Lower lobe of right lung (tissue), 2 donors: ENCODE measurements at places on chromosomes 2 and 18. TPM values are rescaled to one million over a fixed set of nuclear protein-coding genes. Genes with fewer than 3 reads are reported as not detected.

- no peak overlapping the region for H3K4me3 ChIP-seq
- no peaks in the 10 kb centered on the region for H3K27me3 ChIP-seq
- peak; percentile 70 for DNase-seq
- no peaks in the 10 kb centered on the region for H3K36me3 ChIP-seq
- H3K4me1 ChIP-seq: peaks cover 2% of the 10 kb centered on the region
Measured at GRCh38 chr18:46167971-46168370, 63.8 kb downstream of the HAUS1 start.

- H3K4me3 ChIP-seq: no peak overlapping the region
- no peak for DNase-seq
- H3K4me1 ChIP-seq: peaks cover 17% of the 10 kb centered on the region
- H3K27me3 ChIP-seq: no peaks in the 10 kb centered on the region
- H3K27ac ChIP-seq: no peak overlapping the region
- peaks cover 67% of the 10 kb centered on the region for H3K36me3 ChIP-seq
Measured at GRCh38 chr2:282371-283263, 5.3 kb downstream of the ALKAL2 start.

- H3K27ac ChIP-seq: no peak overlapping the region
- no peak for DNase-seq
- H3K4me1 ChIP-seq: no peaks in the 10 kb centered on the region
- H3K36me3 ChIP-seq: no peaks in the 10 kb centered on the region
- no peaks in the 10 kb centered on the region for H3K27me3 ChIP-seq
Measured at GRCh38 chr2:220076734-220077133, 449.3 kb downstream of the SLC4A3 start.

DNA sequence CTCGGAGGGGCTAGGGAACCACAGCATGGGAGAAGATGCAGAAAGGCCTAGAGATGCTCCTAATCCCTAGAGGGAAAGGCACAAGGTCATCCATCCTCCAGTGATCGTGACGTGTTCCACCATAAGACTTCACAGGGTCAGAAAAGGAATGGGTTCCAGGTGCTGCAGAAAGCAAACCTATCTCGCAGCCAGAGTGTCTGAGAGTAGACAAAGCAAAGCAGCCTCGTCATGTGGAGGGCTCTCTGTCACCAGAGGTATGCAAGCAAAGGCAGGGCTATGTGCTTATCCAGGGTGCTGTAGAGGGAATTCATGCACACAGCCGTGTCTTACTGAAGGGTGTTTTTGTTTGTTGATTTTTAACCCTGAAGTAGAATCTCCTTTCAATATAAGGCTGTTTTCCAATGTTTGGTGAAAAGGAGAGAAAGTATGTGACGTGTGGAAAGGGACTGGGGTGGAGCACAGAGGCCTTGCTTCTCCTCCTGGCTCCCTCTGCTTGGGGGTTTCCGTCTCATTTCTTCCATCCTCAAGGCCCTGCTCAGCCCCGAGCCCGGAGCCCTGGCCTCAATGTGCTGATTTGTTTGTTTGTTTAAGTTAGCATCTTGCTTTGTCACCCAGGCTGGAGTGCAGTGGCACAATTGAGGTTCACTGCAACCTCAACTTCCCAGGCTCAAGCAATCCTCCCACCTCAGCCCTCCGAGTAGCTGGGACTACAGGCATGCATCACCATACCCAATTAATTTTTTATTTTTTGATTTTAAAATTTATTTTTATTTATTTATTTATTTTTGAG is 3.0 kb downstream of the GPR55 start:
- DNase-seq: no peak
- H3K27me3 ChIP-seq: no peaks in the 10 kb centered on the region
- H3K4me1 ChIP-seq: no peaks in the 10 kb centered on the region
- no peaks in the 10 kb centered on the region for H3K36me3 ChIP-seq
- H3K27ac ChIP-seq: no peak overlapping the region
- no peak overlapping the region for H3K4me3 ChIP-seq

DNA sequence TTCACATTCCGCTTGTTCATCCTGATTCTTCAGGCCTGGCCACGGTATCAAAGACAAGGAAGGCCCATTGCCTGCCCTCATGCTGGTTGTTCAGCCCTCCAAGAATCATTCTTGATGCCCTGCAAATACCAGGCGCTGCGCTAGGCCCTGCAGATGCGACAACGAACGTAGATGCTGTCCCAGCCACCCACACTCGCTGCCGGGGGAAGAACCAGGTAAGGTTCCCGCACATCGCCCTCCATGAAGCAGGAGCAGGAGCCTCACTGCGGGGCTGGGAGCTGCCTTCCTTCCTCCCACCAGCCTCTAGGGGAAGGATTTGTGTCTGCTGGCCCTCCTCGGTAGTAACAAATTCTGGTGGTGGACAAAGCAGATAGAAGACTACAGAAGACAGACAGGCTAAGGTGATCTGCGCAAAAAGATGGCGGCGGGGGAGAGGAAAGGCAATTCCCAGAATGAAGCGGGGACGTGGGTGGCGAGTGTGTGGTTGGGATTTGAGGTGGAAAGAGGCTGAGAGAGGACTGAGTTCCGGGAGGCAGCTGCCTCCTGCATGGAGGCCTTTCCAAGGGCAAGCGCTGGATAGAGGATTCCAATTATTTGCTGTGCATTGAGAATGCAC is 19.8 kb upstream of the GPR55 start:
- H3K27ac ChIP-seq: no peak overlapping the region
- H3K27me3 ChIP-seq: no peaks in the 10 kb centered on the region
- no peaks in the 10 kb centered on the region for H3K36me3 ChIP-seq
- peaks cover 10% of the 10 kb centered on the region for H3K4me1 ChIP-seq
- DNase-seq: no peak
- no peak overlapping the region for H3K4me3 ChIP-seq

DNA sequence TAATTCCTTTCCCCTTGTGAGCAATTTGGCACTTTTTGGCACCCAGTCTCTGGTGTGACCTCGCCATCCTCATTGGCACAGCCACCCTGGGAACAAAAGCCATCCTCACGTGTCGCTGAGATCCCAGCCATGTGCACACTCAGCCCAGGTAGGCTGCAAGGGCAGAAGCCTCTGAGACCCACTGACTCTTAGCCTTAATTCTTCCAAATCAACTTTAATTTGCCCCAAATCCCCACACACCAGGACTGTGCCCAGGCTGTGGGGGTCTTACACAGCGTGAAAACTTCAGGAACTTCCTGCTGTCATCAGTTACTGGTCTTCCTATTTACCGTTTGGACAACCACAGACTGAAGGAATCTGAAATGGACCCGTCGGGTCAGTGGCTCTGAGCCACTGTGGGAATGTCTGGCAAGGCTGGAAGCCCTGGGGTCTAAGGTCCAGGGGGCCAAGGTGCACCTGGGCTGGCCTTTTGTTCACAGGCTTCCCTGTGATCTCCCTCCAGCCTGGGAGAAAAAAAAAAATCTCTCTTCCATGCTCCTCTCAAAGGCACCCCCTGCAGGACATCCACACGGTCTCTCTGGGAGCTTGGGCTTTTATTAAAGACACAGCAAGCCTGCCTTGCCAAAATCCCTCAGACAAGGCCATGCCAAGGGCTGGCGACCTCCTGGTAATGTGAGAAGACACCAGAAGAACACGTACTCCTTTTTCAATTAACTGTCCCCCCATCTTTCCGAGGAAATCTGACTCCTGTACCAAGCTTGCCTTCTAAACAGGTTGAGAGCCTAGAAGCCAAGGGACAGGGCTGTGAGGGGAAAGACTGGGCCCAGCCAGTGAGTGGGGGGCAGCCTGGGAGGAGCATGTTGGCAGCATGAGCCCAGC is 42.1 kb upstream of the LAPTM4A start:
- no peaks in the 10 kb centered on the region for H3K36me3 ChIP-seq
- peaks cover 4% of the 10 kb centered on the region for H3K27me3 ChIP-seq
- no peak overlapping the region for H3K27ac ChIP-seq
- no peak overlapping the region for H3K4me3 ChIP-seq
- no peak for DNase-seq

- H3K27ac ChIP-seq: no peak overlapping the region
- no peaks in the 10 kb centered on the region for H3K36me3 ChIP-seq
- DNase-seq: no peak
- no peak overlapping the region for H3K4me3 ChIP-seq
Measured at GRCh38 chr2:21501376-21502027, 377.7 kb downstream of the TDRD15 start.

DNA sequence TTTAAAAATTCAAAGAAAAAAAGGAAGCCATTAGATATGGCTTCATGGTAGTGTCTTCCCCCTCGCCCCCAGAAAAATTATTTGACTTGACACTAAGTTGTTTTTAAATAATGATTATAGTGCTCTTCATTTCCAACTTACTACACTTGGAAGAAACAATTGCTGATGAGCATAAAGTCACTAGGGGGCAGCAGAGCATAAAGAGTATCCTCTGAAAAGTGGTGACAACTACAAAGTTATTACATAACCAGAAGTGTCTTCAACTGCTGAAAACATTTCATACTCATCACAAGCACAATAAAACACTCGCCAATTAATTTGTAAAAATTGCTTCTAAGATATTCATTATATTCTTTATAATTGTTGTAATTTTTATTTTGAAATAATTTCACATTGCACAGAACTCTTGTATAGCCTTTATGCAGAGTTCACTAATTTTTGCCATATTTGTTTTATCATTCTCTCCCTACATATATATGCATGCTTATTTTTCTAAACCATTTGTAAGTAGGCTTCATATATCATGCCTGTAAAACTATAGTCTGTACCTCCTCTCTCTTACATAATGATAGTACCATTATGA is 54.9 kb downstream of the EXOC6B start:
- no peak overlapping the region for H3K27ac ChIP-seq
- H3K27me3 ChIP-seq: no peaks in the 10 kb centered on the region
- H3K4me1 ChIP-seq: no peaks in the 10 kb centered on the region
- no peak for DNase-seq
- no peaks in the 10 kb centered on the region for H3K36me3 ChIP-seq

DNA sequence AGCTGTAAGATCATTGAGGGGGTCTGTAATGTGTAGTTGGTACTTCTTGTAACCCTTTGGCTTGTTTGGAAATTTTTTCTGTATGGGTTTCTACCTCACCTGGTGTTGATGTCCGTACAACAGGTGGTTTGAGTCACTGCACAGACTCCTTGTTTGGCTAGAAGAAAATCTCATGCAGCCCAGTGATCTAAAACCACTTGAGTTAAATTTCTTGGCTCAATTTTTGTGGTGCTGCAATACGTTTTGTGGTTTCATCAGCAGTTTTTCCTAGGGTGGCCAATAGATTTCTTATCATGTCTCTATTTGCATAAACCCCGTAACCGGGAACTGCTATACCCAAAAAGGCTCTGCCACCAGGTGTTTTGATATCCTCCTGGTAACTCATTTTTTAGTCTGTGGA is 43.4 kb downstream of the CERS6 start:
- H3K4me1 ChIP-seq: no peaks in the 10 kb centered on the region
- H3K27me3 ChIP-seq: no peaks in the 10 kb centered on the region
- no peak for DNase-seq

DNA sequence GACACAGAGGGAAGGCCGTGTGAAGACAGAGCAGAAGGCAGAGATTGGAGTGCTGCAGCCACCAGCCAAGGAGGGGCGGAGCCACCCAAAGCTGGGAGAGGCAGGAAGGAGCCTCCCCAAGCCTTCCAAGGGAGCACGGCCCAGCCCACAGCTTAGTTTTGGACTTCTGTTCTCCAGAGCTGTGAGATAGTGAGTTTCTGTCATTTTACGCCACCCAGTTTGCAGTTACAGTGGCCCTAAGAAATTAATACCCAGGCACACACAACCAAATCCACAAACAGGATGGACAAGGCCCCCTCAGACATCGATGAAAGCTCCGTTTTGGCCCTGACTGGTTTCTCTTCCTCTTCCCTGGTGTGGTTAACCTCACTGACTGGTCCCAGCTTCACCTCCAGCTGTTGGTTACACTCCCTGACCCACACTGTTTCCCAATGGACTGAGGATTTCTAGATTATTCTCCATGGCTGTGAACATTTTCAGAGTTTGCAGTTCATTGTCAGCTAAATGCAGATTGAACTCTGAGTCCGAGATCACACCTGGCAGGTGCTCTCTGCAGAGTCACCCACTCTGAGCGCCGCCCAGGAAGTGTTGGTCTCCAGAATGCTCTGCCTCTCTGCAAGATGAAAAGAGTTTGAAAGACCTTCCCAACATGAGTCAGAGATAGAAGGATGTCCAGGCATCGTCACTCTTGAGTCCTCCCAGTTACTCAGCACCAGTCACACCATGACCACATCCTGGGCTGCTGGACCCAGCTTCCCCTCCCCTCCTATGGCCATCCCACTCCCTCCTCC is 100.2 kb downstream of the TWIST2 start:
- H3K27ac ChIP-seq: no peak overlapping the region
- H3K4me3 ChIP-seq: no peak overlapping the region
- H3K27me3 ChIP-seq: no peaks in the 10 kb centered on the region
- no peaks in the 10 kb centered on the region for H3K36me3 ChIP-seq

- no peak overlapping the region for H3K27ac ChIP-seq
- H3K36me3 ChIP-seq: no peaks in the 10 kb centered on the region
- DNase-seq: no peak
Measured at GRCh38 chr18:62883937-62884735, 168.8 kb downstream of the PHLPP1 start.

DNA sequence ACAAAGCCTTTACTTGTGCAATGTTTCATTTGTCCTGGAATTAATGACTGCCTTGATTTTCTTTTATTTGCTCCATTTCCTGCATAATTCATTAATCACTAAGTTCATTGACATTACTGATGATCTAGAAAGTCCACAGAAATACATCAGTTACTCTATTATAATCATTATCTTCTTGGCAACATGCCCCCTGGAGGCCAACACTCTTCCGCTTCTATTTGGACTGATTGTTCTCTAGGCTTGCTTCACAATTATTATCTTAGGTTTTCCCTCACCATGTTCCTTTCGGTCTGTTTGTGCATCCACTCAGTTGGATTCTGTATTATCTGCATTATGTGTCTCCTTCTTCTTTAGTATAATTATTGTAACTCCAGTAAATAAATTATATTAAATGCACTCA is 461.0 kb upstream of the CDH2 start:
- no peaks in the 10 kb centered on the region for H3K27me3 ChIP-seq
- no peak for DNase-seq
- no peaks in the 10 kb centered on the region for H3K36me3 ChIP-seq

- no peak for DNase-seq
- no peak overlapping the region for H3K27ac ChIP-seq
- H3K4me1 ChIP-seq: peaks cover 40% of the 10 kb centered on the region
- no peak overlapping the region for H3K4me3 ChIP-seq
- no peaks in the 10 kb centered on the region for H3K36me3 ChIP-seq
Measured at GRCh38 chr2:239285932-239286230, 114.9 kb downstream of the HDAC4 start.

DNA sequence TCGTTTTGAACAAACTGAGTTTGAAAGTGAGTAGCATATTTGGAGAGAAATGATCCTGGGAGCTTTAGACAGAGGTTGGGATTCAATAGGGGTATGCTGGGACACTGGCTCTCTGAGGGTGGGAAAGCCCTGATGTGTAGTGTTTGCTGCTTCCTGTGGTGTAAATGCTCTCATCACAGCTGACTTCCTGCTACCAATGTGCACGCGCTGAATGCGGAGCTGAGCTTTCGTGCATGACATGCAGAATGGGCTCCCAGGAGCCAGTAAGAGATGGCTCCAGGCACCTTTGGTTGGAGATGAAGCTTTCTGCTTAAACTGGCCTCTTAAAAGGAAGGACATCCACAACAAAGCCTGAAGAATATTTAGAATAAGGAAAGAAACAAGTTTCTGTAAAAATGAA is 224.1 kb upstream of the CCDC150 start:
- H3K27ac ChIP-seq: no peak overlapping the region
- H3K4me3 ChIP-seq: no peak overlapping the region
- H3K36me3 ChIP-seq: no peaks in the 10 kb centered on the region
- no peaks in the 10 kb centered on the region for H3K4me1 ChIP-seq
- H3K27me3 ChIP-seq: no peaks in the 10 kb centered on the region

DSC3 gene
- 0.24 TPM for total RNA-seq

TIMM21 gene
- 21.6 TPM for total RNA-seq

DHRS9 gene
- total RNA-seq: 6.1 TPM

NEU2 gene
- total RNA-seq: not detected

EVX2 gene
- total RNA-seq: not detected

UGT1A3 gene
- total RNA-seq: not detected

KHK gene
- total RNA-seq: 5.1 TPM

ARL4C gene
- total RNA-seq: 13.4 TPM

GPATCH11 gene
- 10.8 TPM for total RNA-seq

AGAP1 gene
- 36.2 TPM for total RNA-seq

DNER gene
- total RNA-seq: 1.2 TPM
